ENCODE measurements at places on chromosomes 7 and 10.

GRCh38 chr7:91668217-91668616 lies 212.3 kb downstream of the MTERF1 start:
- no peak for DNase-seq

GRCh38 chr10:98172495-98172894 lies 38.0 kb downstream of the R3HCC1L start:
- no peak for DNase-seq

DNA sequence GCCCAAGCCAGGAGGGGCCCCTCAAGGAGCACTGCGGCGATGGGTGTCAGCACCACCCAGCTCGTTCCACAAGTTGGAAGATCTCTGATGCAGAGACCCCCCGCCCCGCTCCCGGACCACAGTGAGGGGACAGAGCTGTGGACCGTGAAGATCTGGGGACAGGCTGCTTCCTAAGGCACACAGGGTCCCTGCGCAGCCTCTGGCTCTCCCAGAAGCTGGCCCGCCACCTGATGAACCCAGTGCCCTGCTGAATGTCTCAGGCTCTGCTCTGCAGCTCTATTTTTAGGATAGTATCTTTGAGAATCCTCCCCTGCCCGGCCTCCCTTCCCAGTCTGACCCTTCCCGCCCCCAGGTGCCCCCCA lies 29.7 kb downstream of the GBX1 start:
- no peak for DNase-seq

- no peak for DNase-seq
Measured at GRCh38 chr10:114613237-114613979, 44.7 kb downstream of the ABLIM1 start.

DNA sequence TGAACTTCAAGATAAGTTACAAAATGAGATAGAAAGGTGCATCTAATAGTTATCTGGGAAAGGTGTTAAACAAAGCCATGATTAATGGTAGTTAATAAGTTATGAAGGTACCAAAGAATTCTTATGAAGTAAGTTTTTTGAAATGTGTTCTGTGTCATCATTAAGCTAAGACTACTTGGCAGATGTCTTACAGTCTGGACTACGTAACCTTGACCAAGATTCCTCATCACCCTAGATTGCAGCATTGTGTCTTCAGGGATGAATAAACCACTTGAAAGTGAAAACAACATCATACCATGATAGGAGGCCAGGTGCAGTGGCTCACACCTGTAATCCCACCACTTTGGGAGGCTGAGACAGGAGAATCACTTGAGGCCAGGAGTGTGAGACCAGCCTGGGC lies 48.2 kb downstream of the GOT1 start:
- no peak for DNase-seq

DNA sequence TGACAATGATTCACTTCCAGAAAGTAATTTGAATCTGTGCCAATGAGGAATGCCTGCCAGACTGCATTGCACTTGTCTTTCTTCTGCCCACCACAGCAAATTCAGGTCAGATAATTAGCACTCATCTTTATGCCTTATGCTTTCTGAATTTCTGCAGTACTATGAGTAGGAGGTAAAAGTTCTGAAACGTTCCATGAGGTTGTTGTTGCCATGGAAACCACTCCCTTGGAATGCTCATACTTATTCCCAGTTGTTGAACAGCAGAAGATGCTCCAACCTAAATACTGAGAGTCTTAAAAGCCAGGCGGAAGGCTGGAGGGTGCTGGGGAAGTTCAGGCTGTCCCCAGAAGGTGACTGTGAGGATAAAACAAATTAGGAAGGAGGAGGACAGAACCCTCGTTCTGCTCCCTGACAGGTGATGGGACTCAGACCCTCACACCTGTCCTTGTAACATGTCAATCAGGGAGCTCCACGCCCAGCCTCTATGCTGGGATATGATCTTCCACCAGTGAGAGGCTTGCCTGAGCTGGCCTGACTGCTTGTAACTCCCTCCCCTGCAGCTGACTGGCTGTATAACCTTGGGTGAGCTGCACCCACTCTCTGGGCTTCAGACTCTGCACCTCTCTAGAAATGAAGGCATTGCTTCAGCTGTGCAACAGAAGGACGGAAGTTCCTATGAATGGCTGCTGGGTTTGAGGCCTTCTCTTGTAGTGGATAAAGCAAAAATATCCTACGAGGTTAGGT lies 554.3 kb upstream of the MGMT start:
- DNase-seq = no peak

- DNase-seq = no peak
Measured at GRCh38 chr10:62582101-62582705, 208.0 kb downstream of the ZNF365 start.

GRCh38 chr10:82827901-82828300 lies 952.9 kb downstream of the NRG3 start:
- no peak for DNase-seq

GRCh38 chr10:110698782-110699201 lies 54.7 kb downstream of the RBM20 start:
- DNase-seq = no peak

DNA sequence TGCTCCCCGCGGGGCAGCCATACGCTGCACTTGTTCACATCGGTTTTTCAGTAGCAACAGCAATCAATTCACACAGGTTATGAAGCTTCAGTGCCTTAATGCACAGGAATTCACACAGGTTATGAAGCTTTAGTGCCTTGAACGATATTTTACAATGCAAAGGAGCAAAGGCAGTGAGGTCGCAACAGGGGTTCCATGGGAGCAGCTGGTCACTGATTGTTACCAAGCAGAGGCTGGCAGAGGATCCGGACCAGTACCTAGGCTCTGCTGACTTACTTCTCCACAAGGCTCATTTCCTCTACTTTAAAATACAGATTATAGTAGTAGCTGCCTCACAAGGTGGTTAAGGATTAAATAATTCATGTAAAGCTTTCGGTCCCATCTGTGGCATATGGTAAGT lies 95.2 kb upstream of the ODAD2 start:
- no peak for DNase-seq

GRCh38 chr7:40899151-40899550 lies 764.3 kb downstream of the SUGCT start:
- DNase-seq = no peak

DNA sequence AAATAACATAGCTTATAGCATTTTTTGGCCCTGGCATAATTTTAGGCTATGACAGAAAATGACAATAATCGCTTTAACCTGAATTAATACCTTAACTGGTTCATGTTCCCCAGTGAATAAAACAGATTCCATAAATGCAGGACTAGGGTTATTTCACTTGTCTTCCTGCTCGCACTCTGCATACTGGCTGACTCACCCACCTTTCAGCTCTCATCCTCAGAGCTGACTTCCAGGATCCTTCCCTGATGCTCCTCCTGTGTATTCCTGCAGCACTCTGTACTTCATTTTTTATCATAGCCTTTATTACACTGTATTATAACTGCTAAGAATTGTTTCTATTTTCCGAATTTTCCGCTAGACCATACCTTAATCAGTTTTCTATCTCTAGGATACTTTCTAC lies 123.7 kb downstream of the AVL9 start:
- no peak for DNase-seq

- DNase-seq = no peak
Measured at GRCh38 chr10:11019724-11020547, 2.3 kb downstream of the CELF2 start.

- DNase-seq = no peak
Measured at GRCh38 chr7:151178236-151178635, 8.8 kb downstream of the ASB10 start.

DNA sequence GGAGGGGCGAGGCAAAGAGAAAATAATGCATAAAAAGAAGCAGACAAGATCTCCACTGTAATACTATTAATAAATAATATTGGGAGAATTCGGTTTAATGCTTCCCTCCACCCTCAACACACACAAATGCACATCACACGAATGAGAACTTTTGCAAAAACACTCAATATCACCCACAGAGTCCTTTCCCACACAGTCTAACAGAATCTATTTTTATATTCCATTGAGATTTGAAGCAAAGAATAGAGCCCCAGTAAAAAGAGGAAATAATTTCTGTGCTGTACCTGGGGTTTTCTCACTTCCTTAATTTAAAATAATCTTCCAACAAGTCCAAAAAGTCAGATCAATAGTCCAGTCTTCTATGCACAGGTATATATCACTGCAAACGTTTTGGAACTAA lies 17.0 kb downstream of the PIK3AP1 start:
- no peak for DNase-seq

- DNase-seq = no peak
Measured at GRCh38 chr10:28279878-28280277, 23.0 kb downstream of the MPP7 start.

GRCh38 chr7:117036836-117037235 lies 83.5 kb downstream of the ST7 start:
- DNase-seq = no peak

DNA sequence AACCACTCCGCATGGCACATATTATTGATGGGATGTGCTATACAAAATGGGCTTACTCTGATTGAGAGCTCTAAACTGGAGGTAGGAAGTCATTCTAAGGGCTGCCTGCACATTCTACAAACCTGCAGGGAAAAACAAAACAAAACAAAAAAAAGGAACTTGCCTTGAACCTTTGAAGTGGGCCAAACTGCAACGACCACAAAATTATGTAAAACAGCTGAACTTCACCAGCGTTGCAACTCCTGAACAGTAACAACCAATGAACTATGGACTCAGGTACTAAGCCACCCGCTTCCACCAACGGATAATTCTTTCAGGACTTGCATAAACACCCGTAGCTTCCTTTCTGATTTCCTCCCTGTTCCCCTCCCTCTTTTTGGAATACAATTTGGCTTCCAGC lies 80.4 kb downstream of the ZNF248 start:
- no peak for DNase-seq

DNA sequence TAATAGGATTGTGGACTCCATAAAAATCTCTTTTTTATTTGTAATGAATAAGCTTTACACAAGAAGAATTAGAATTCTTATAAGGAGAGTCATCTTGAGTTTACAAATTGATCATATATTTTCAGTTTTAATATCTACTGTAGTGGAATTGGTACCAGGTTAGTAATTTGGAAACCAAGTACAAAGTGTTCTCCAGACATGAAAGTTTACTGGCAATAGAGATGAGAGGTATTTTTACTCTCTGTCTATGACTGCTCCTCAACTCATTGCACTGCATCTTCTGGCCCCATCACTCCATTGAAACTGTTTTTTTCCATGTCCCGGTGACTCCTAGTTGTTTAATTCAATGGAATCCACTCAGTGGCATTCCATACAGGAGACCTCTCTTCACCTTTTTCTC lies 164.5 kb upstream of the SMIM30 start:
- DNase-seq = no peak

GRCh38 chr7:8384901-8385300 lies 48.5 kb upstream of the NXPH1 start:
- DNase-seq = no peak

GRCh38 chr7:146926841-146927240 lies 810.2 kb downstream of the CNTNAP2 start:
- no peak for DNase-seq

GRCh38 chr7:149787428-149788299 lies 14.3 kb upstream of the ZNF467 start:
- no peak for DNase-seq

DNA sequence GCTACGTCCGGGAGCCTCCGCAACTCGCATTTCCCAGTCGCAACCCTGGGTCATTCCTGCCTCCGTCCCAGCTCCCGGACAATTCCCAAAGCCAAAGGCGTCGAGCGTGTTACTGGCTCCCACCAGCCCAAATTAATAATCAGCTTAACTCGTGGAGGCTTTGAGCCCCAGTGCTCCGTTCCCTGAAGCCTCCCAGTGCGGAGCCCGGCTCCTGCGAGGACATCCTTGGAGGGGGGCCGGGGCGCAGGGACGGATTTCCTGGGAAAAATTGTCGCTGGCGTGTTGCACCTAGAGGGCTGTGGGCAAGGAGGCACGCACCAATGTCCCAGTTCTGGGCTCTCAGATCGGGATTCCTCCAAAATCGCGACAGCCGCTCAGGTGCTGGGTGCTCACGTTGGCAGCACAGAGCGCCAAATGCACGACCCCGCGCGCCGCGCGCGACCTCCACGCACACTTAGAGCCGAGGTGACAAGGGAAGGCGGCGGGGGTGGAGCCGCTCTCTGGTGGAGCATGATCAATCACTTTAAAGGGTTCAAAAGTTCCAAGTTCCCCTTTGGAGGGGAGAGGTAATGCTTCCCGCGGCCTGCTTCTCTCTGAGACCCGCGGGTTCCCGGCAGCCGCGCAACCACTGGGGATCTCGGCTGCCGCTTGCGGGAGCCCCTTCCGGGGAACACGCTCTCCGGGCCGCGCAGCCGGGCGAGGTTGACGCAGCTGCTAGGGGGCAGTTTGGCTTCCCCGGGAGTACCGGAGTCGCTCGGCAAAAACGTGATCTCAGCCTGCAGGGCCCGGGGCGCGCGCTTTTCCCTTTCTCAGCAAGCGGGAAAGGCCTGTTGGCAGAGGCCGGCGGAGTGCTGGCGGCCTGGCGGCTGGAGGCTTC lies 25.5 kb downstream of the SKIDA1 start:
- DNase-seq = no peak

GRCh38 chr10:77926566-77927401 lies at the start of gene DLG5:
TSS of gene DLG5 (minus strand) at chr10:77926755. CDS start at chr10:77926520, 235 bp downstream.
- no peak for DNase-seq

DNA sequence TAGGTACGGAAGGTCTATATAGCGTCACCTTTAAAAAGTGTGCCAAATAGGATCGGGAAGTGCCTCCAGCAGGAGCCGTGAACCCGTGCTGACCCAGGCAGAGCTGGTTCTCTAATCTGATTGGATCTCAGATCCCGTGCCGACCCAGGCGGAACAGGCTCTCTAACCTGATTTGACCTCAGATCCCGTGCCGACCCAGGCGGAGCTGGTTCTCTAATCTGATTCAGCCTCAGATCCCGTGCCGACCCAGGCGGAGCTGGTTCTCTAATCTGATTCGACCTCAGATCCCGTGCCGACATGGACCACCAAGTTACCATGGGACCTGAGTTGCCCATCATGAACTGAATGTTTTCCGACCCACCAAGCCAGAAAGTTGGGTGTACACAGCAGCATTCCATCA lies 463.9 kb downstream of the PTPRN2 start:
- no peak for DNase-seq

- DNase-seq = no peak
Measured at GRCh38 chr10:127928021-127928806, 21.3 kb downstream of the PTPRE start.

DNA sequence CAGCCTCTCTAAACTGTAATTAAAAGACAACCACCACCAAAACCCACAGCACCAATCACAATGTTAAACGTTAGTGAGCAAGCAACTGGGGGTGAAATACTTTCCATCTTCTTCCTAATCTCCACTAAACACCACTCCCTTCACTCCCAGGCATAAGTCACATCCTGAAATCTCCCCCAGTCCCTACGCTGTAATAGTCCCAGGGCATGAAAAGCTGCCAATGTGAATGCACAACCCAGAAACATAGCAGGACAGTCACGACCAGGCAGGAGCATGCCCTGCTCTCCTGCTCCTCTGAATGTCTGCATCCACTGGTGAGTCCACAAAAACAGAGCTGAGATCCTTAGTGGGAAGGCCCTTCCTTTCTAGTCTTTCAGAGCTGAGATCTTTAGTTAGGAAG lies 288.9 kb downstream of the PARD3 start:
- no peak for DNase-seq

GRCh38 chr10:95792874-95793285 lies 36.9 kb downstream of the ENTPD1 start:
- no peak for DNase-seq
